ENCODE measurements at places on chromosomes 16 and 17.

DNA sequence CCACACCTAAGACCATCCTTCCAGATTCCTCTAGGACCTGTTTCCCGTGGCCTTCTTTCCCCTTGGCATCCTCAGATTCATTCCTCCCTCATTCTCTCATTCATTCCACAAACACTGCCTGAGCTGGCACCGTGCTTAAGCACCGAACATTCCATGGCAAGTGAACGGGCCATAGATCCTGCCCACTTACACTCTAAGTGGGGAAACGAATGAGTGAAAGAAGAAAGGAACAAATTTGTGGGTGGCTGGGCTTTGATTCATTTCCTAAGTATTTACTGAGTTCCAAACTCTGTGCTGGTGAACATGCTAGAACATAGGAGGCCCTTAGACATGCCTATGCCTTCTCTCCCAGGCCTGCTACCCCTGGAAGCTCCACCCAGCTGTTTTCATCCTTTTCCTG lies 30.0 kb downstream of the SRCIN1 start:
- DNase-seq: peak; percentile 54

DNA sequence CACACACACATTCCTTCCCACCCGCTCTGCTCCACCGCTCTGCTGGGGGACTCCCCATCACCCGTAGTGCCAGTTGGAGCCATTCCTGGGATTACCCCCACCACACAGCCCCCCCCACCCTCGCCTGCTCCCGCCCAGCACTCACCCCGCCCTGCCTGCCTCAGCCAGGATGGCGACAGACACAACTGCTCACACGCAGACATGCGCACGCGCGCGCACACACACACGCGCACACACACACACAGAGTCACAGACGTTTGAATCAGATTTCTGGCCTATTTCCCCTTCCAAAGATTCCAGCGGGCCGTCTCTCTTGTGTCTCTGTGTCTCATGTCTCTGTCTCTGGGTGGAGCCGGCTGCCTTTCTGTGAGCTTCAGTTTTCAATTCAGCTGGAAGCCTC lies 4.4 kb downstream of the CACNA1G start:
- DNase-seq: peak; percentile 91

DNA sequence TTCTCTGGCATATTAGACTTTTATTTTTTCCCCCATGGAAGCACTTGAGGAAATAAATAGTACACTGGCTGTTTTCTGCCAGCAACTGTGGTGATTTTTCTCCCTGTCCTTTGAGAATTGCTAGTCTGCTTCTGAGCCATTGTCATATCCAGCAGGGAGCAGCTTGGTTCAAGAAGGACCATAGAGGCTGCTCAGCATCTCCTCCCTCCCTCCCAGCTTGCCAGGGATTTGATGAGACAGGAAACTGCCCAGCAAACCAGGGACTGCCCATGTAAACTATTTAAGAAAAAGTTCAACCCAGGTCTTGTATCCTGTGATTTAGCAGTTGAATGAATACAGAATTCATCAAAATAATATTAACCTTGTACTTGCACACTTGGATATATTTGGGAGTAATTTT lies 39.5 kb downstream of the CYB5B start:
- no peak for DNase-seq

GRCh38 chr17:76585033-76585648 lies 519 bp downstream of the ST6GALNAC2 start:
- peak; percentile 59 for DNase-seq

- no peak for DNase-seq
These were observed 1.3 kb upstream of the ZNF768 start for GRCh38 chr16:30527635-30528178.

GRCh38 chr16:7344830-7345780 lies 12.5 kb downstream of the RBFOX1 start:
- DNase-seq: no peak

GRCh38 chr17:65489413-65490155 lies 71.9 kb downstream of the AXIN2 start:
- no peak for DNase-seq

DNA sequence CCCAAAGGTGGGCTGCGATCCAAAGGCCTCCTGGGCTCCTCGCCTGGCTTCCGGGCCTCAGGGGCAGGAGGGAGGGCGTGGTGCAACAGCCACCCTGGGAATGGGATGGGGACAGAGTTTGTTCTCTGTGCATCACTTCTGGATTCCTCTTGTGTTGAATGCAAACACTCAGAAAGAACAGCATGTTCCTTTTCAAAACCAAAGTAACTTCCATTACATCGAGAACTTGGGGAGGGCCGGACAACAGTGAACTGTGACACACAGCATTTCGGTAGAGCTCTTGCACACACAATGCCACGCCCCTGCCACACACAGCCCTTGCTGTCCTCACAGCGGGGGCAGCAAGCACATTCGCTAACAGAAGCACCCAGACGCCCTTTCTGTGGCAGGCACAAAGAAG lies 36.1 kb upstream of the FASN start:
- DNase-seq: no peak
